Stomach (tissue), 19 donors: ENCODE measurements at places on chromosomes 3 and 15. TPM values are rescaled to one million over a fixed set of nuclear protein-coding genes. Genes with fewer than 3 reads are reported as not detected.
A peak's percentile ranks its signal among the peaks of the same experiment; 100 is the strongest.

GRCh38 chr3:16012086-16012485 is 162.4 kb upstream of the GALNT15 start:
- H3K4me3 ChIP-seq: no peak overlapping the region
- no peaks in the 10 kb centered on the region for H3K27me3 ChIP-seq
- no peak for DNase-seq
- H3K36me3 ChIP-seq: no peaks in the 10 kb centered on the region
- no peaks in the 10 kb centered on the region for H3K4me1 ChIP-seq

DNA sequence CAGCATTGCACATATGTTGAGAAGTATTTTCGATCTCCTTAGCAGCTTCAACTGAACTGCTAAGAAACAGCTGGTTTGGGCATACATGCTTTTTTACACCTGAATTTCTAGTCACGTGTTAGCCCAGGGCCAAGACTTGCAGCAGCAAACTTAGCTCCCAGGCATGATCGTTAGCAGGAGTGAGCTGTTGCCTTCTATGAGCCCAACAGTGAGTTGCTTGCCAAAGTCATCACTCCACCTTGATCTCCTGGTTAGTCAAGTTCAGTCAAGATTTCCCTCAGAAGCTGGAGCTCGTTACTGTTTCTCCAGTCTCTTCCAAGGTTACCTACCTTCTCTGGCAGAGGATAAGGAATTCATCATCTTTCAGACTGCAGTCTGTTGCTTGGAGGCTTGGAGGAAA is 100.4 kb upstream of the SEMA6D start:
- H3K27ac ChIP-seq: no peak overlapping the region
- DNase-seq: no peak
- no peaks in the 10 kb centered on the region for H3K36me3 ChIP-seq
- H3K4me3 ChIP-seq: no peak overlapping the region
- H3K27me3 ChIP-seq: no peaks in the 10 kb centered on the region

The CHST13 gene
- not detected for total RNA-seq

The CXCR6 gene
- not detected for total RNA-seq

DNA sequence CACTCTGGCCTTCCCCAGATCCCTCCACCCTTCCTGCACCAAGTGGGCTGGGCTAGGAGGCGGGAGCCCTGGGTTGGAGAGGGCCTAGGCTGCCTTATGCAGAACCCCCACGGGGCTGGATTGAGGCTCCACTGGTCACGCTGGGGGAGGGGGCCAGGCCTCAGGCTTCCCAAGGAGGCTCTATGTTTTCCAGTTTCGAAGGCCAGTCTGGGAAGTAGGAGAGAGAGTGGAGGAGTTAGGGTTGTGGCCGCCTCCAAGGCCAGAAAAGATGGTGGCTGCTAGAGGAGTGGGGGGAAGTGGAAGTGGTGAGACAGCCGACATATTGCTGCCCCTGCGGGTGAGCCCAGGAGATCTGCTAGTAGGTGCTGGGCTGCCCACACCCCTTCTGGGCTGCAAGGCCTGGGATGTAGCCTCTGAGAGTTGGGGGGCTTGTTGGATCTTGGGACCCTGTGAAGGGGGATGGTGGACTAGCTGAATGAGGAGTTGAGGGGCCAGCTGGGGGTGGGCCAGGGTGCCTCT is 1.2 kb downstream of the GNAI2 start:
- no peaks in the 10 kb centered on the region for H3K27me3 ChIP-seq
- peak; percentile 73 for DNase-seq
- H3K36me3 ChIP-seq: no peaks in the 10 kb centered on the region
- peak overlapping the region; percentile 86 for H3K4me3 ChIP-seq
- peak overlapping the region; percentile 90 for H3K27ac ChIP-seq

DNA sequence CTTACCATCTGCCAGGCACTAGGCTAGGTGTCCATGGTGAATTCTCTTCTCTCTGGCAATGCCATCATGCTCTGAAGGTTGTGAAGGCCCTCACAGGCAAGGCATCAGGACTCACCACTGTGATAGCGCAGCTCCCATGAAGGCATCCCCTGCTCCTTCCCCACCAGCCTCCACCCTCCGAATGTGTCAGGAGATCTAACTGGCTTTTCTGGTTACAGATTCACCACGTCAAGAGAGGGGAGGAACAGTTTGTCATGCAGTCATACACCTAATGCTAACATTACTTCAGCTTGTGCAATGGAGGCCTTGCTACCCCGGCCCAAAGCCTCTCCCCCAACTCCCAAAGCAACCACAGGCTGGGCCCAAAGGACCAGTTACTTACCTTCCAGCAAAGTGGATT is 8.9 kb upstream of the CMTM8 start:
- no peak overlapping the region for H3K27ac ChIP-seq
- H3K36me3 ChIP-seq: no peaks in the 10 kb centered on the region
- no peaks in the 10 kb centered on the region for H3K27me3 ChIP-seq
- no peaks in the 10 kb centered on the region for H3K4me1 ChIP-seq
- no peak overlapping the region for H3K4me3 ChIP-seq

DNA sequence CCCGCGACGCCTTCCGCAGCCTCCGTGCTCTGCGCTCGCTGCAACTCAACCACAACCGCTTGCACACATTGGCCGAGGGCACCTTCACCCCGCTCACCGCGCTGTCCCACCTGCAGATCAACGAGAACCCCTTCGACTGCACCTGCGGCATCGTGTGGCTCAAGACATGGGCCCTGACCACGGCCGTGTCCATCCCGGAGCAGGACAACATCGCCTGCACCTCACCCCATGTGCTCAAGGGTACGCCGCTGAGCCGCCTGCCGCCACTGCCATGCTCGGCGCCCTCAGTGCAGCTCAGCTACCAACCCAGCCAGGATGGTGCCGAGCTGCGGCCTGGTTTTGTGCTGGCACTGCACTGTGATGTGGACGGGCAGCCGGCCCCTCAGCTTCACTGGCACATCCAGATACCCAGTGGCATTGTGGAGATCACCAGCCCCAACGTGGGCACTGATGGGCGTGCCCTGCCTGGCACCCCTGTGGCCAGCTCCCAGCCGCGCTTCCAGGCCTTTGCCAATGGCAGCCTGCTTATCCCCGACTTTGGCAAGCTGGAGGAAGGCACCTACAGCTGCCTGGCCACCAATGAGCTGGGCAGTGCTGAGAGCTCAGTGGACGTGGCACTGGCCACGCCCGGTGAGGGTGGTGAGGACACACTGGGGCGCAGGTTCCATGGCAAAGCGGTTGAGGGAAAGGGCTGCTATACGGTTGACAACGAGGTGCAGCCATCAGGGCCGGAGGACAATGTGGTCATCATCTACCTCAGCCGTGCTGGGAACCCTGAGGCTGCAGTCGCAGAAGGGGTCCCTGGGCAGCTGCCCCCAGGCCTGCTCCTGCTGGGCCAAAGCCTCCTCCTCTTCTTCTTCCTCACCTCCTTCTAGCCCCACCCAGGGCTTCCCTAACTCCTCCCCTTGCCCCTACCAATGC is 2.0 kb downstream of the ISLR start:
- H3K36me3 ChIP-seq: no peaks in the 10 kb centered on the region
- H3K4me1 ChIP-seq: peaks cover 29% of the 10 kb centered on the region
- no peak overlapping the region for H3K27ac ChIP-seq
- DNase-seq: no peak

The ROBO2 gene
- 11.4 TPM for total RNA-seq

DNA sequence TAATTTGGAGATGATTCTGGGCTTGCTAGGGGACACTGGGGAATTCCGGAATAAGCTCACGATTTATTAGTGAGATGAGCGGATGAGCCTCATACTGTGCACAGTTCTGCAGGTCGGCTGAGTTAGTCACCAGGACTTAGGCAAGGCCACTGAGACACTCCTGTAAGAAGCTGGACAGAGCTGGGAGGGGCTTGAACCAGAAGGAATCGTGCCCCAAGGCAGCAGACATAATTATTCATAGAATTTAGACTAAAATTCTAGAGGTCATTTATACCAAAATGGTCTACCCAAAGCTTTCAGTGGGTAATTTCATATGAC is 121.4 kb downstream of the VGLL4 start:
- no peak overlapping the region for H3K27ac ChIP-seq
- H3K27me3 ChIP-seq: no peaks in the 10 kb centered on the region
